Mucosa of descending colon (tissue), 3 donors: ENCODE measurements at places on chromosomes 1 and 21.

DNA sequence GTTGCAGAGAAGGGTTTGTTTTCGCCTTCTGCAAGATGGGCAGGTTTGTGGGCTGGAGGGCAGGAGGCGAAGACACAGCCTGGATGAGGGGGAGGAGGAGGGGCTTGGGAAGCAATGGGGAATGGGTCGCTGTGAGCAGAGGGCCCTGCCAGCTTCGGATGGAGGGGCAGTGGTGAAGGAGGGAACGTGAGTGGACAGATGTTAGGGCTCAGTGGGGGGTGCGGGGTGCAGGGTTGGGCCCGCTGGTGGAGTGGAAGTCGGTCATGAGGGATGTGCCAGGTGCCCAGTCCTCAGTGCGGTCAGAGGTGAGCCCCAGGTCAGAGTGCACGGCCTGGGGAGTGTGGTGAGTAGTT lies 55.5 kb upstream of the ABCG1 start:
- DNase-seq = no peak

GRCh38 chr1:67748630-67749029 lies 63.6 kb downstream of the GADD45A start:
- DNase-seq = no peak

- no peak for DNase-seq
These were observed 1.9 kb downstream of the AGO1 start for GRCh38 chr1:35884934-35885333.

GRCh38 chr1:151282883-151283725 lies 1.0 kb downstream of the ZNF687 start:
- peak; percentile 73 for DNase-seq

DNA sequence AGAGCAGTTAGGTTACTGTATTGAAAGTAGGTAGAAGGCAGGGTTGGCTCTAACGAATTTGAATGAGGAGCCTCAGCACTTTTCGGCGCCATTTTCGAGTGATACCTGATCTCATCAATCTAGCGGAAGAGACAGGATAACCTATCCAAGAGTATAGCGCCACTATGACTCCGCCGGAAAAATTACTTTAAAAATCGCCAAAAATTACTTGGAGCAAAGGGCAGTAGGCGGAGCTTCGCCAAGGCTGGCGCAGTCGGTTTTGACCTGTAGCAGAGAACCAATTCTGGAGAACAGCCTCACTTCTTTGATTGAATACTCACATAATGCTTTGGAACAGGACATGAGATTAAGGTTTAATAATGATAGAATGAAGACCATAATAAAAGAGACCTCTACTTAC lies 25.6 kb downstream of the EFCAB7 start:
- no peak for DNase-seq

GRCh38 chr1:225446595-225446960 lies 18.7 kb upstream of the LBR start:
- peak; percentile 44 for DNase-seq

DNA sequence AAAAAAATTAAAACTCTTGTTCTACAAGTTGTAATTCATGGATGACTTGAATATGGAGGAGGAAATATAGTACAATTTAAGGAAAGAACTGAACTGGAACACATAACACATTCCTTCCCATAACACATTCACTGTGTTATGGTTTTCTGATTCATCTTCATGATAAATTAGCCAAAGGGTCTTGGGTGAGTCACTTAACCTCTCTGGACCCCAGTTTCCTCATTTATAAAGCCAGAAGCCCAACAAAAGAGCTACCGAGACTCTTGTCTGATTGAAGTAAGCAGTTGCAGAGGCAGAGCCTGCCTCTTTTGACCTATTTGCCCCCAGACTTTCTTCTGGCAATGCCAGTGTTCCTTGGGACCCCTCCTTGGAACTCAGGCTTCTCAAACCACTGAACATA lies 161.9 kb upstream of the KCTD3 start:
- no peak for DNase-seq
